ENCODE measurements at places on chromosomes 6 and 20. TPM values are rescaled to one million over a fixed set of nuclear protein-coding genes. Genes with fewer than 3 reads are reported as not detected.

Gene SPATA25
- total RNA-seq = 2.4 TPM

DNA sequence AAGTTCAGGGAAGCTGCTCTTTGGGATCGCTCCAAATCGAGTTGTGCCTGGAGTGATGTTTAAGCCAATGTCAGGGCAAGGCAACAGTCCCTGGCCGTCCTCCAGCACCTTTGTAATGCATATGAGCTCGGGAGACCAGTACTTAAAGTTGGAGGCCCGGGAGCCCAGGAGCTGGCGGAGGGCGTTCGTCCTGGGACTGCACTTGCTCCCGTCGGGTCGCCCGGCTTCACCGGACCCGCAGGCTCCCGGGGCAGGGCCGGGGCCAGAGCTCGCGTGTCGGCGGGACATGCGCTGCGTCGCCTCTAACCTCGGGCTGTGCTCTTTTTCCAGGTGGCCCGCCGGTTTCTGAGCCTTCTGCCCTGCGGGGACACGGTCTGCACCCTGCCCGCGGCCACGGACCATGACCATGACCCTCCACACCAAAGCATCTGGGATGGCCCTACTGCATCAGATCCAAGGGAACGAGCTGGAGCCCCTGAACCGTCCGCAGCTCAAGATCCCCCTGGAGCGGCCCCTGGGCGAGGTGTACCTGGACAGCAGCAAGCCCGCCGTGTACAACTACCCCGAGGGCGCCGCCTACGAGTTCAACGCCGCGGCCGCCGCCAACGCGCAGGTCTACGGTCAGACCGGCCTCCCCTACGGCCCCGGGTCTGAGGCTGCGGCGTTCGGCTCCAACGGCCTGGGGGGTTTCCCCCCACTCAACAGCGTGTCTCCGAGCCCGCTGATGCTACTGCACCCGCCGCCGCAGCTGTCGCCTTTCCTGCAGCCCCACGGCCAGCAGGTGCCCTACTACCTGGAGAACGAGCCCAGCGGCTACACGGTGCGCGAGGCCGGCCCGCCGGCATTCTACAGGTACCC, at the start of gene ESR1:
Gene ESR1, plus strand, starts transcription at position 170 of the 858 bp plus-strand sequence. Its CDS starts 231 bp downstream, at position 401.
- H3K4me3 ChIP-seq = no peak within 1 kb of the TSS
- no peaks in the 10 kb centered on the region for H3K36me3 ChIP-seq
- H3K4me1 ChIP-seq = no peaks in the 10 kb centered on the region
- H3K27ac ChIP-seq = no peak within 1 kb of the TSS

DNA sequence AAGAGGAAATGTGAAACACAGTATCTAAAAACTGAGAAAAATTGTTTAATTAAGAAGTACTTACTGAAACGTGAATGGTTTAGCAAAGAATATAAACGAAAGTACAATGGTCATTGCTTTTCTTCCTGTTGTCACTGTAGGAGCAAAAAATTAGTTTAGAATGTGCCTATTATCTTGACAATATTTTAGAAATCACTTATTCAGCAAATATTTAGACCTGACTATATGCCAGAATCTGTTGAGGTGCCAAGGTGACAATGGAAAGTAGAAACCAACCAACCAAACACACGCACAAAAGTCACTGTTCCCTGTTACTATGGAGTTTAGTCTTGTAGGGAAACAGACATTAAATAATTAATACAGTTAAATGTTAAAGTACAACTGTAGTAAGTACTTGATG, 20.5 kb downstream of the SLC35B3 start:
- no peaks in the 10 kb centered on the region for H3K36me3 ChIP-seq
- DNase-seq = no peak
- H3K4me1 ChIP-seq = no peaks in the 10 kb centered on the region
- H3K27ac ChIP-seq = no peak overlapping the region
- H3K4me3 ChIP-seq = no peak overlapping the region

GRCh38 chr20:56414842-56415765, 3.0 kb downstream of the CASS4 start:
- H3K36me3 ChIP-seq = no peaks in the 10 kb centered on the region
- no peaks in the 10 kb centered on the region for H3K27me3 ChIP-seq
- peaks cover 6% of the 10 kb centered on the region for H3K4me1 ChIP-seq
- H3K27ac ChIP-seq = no peak overlapping the region
- no peak overlapping the region for H3K4me3 ChIP-seq

DNA sequence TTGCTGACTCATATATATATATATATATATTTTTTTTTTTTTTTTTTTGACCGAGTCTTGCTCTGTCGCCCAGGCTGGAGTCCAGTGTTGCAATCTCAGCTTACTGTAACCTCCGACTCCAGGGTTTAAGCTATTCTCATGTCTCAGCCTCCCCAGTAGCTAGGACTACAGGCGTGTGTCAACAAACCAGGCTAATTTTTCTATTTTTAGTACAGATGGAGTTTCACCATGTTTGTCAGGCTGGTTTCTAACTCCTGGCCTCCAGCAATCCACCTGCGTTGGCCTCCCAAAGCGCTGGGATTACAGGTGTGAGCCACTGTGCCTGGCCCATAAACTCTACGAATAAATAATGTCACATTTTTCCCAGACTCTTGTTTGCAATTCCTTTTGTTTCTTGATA, 4.8 kb downstream of the LRP11 start:
- no peaks in the 10 kb centered on the region for H3K36me3 ChIP-seq
- peaks cover 5% of the 10 kb centered on the region for H3K27me3 ChIP-seq
- no peaks in the 10 kb centered on the region for H3K4me1 ChIP-seq
- no peak overlapping the region for H3K27ac ChIP-seq
- no peak for DNase-seq

- no peak overlapping the region for H3K4me3 ChIP-seq
- H3K27me3 ChIP-seq = no peaks in the 10 kb centered on the region
- no peak for DNase-seq
- no peaks in the 10 kb centered on the region for H3K4me1 ChIP-seq
- no peaks in the 10 kb centered on the region for H3K36me3 ChIP-seq
These were observed 109.7 kb upstream of the NRSN1 start for GRCh38 chr6:24016286-24016685.

Gene CLVS2
- total RNA-seq = not detected

DNA sequence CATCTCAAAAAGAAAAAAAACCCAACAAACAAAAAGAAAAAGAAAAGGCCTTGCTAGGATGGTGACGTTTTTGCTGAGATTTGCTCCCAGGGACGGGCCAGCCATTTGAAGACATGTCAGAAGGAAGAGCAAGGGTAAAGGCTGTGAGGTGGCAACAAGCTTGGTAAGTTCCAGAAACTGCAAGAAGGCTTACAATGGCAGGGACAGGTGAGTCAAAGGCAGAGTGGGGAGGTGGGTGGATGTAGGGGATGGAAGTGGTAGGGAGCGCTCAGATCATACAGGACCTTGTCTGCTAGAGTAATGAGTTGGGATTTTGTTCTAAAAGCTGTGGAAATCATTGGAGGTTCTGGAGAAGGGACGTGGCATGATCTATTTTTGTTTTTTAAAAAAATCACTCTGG, 4.3 kb downstream of the KIF3B start:
- H3K4me1 ChIP-seq = peaks cover 30% of the 10 kb centered on the region
- no peak overlapping the region for H3K4me3 ChIP-seq
- H3K36me3 ChIP-seq = 0 out of 2 replicates have a peak, but pooled peaks cover 3% of the 10 kb centered on the region
- H3K27me3 ChIP-seq = no peaks in the 10 kb centered on the region
